Ammon's horn (tissue), 1 donor: ENCODE measurements at places on chromosomes 1 and 21.

DNA sequence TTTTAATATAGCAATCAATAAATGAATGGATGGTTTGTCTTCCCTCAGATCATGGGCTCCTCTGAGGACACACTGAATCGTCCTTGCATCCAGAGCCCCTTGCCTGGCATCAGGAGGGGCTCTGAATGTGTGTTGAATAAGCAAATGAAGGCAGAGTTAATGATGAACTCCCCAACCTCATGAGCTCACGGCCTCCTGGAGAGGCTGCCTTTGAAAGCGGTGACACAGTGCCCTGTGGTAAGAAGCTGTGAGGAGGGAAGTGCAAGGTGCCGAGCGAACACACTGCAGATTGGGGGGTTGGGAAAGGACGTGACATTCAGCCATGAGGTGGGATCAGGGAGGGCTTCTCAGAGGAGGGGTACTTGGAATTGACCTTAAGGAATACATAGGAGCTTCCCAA is 3.2 kb upstream of the PARS2 start:
- DNase-seq, result no peak

DNA sequence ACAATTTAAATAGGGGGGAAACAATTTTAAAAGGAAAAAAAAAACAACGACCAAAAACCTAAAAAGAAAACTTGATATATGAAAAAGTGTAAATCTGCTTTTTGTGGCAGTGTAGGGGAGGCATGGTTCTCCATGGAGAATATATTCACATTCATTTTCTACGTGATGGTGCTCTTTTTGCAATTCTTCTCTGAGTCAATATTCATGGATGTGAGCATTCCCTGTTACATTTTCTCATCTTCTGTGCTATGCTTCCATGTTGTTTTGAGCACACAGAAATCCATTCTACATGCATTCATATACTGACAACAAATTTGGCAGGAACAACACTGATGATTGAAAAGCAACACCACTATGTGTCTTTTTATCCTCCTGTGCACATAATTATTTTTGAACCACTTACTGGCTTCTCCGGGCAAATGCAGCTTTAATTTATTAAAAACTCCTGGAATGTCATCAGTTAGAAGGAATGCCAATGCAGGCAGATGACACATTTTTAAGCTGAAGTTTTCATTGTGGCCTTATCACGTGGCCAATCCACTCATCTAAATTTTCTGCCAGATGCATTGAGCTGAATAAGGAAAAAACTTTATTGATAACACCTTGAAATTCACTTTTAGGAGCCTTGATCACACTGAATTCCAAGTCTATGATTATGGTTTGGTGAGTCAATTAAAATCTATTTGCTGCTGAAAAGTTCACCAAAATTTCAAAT is 590.6 kb downstream of the NUF2 start:
- no peak for DNase-seq

GRCh38 chr1:199282751-199283305 is 644.0 kb downstream of the PTPRC start:
- no peak for DNase-seq

- DNase-seq, result no peak
These were observed 171.8 kb upstream of the IVNS1ABP start for GRCh38 chr1:185488808-185489207.

- no peak for DNase-seq
These were observed 2.6 kb downstream of the IGSF3 start for GRCh38 chr1:116664978-116665371.

- DNase-seq, result no peak
These were observed 143.1 kb upstream of the PROX1 start for GRCh38 chr1:213844632-213845031.

DNA sequence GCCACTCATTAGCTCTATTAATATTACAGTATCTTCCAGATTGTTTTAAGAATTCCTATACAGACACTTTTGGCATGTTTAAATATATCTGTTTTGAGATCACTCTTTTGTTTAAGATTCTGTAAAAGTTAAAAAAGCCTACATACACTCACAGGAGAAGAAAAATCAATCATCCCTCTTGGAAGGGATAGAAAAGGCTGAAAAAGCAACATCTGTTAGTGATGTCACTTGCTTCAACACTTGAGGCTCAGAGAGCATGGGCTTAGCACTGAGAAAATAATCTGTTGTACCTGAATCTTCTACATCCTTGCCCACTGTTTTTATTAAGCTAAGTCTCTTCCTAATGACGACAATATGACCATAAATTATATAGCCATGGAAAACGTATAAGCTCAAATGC is 127.0 kb downstream of the ZP4 start:
- DNase-seq, result no peak

DNA sequence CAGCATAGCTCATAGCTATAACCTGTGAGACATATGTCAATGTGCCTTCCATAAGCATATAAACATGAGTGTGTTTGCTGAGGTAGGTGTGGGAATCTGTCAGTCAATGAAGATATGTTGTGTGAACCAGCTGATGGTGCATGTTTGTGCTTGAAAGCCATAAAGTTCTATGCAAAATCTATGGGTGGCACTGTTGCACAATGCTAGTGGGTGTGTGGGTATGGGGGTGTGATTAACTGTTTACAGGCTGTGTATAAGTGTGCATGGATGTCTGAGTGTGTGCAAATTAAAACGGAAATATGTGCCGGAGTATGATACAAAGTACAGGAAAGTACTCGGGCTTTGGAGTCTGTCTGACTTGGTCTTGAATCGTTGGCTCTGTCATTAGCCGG is 1.0 kb upstream of the ATP2B4 start:
- peak; percentile 84 for DNase-seq

- DNase-seq, result no peak
These were observed 26.8 kb downstream of the GADD45A start for GRCh38 chr1:67711855-67712212.

DNA sequence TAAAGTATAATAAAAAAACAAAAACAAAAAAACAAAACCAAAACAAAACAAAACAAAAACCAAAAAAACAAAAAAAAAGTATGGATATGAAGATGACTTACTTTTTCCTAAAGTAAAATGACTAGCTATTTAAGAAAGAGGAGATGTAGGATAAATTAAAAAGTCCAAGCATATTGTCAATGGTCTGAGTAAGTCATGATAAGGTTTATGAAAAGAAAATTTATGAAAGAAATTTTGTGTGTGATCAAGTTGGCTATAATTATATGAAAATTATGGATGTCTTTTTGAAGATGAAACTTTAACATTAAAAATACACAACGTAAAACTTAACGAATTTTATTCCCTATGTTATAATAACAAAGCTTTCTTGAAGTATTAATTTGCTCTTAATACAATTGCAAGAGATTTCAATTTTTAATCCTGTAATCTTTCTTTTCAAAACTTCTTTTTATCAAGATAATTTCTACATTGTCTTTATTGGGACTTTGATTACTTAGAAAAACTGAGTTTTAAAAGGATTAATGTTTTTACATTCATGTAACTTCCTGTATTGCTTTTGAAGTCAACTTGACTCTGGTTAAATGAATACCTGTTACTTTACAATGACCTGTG is 200.9 kb upstream of the IVNS1ABP start:
- no peak for DNase-seq

GRCh38 chr1:221440658-221441057 is 301.2 kb downstream of the DUSP10 start:
- peak; percentile 42 for DNase-seq

DNA sequence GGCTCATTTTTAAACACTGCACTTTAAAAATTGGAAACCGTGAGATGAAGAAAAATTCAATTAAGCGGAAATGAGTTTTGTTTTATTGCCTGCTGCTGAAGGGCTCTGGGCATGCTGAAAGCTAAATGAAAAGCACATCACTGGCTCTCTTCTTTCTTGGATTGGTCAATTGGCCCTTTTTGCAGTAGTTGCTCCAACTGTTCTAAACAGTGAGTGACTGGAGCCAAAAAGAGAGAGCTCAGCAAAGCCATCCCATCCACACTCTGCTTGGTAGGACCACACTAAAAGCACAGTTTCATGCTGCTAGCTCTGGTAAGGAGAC is 48.1 kb downstream of the LHX4 start:
- DNase-seq, result no peak

DNA sequence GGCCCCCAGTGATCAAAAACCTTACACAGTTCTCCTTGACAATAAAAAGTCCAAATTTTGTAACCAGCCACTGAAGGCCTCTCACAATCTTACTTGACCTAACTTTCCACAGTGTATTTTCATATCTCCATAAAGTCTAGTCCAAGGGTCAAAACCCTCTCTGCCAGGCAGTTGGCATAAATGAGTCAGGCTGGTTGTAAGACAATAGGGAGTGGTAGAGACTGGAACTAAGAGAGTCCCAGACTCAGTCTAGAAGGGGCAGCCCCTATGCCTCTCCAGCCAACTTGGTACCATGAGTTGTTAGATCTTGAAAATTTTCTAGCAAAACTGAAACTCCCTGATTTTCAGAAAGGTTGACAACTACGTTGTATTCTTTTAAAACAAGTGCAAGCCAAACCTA is 21.0 kb downstream of the KIF21B start:
- DNase-seq, result no peak

- DNase-seq, result peak; percentile 68
These were observed 18.3 kb downstream of the SPSB1 start for GRCh38 chr1:9311029-9311428.

DNA sequence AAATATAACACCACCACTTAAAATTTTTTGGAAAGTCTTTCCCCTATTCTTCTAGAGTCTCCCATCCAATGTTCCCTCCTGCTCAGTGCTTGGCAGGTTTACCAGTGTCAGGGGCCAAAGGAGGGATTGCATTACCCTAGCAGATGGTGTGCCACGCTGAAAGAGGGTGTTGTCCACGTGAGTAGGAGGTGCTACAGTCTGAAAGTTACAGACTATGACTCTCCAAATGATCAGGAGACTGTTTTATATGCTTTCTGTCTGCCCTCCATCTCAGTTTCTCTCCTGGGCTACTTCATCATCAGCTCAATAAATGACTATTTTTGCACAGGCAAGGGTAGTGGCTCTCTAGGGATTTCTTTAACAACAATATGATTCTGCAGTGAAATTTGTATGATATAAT is 31.3 kb upstream of the ANGPTL7 start:
- DNase-seq, result peak; percentile 48

DNA sequence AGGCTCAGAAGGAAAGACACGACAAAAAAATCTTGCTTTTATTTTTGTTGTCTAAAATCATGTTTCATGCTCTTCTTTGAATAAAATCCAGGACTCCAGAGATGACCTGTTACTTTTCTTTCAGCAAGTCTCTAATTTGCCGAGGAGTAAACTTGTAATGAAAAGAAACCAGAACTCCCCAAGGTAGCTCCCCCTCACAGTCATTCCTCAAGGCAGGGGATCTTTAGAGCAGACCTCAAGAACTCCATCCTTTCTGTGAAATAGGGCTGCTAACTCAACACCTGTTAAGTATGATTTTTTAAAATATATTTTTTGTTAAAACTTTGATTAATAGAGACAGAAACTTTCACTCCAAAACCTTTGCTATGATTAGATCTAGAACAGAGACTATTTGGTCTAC is 82.7 kb upstream of the ABCD3 start:
- DNase-seq, result no peak

GRCh38 chr1:216073793-216074595 is 349.3 kb downstream of the USH2A start:
- DNase-seq, result no peak

DNA sequence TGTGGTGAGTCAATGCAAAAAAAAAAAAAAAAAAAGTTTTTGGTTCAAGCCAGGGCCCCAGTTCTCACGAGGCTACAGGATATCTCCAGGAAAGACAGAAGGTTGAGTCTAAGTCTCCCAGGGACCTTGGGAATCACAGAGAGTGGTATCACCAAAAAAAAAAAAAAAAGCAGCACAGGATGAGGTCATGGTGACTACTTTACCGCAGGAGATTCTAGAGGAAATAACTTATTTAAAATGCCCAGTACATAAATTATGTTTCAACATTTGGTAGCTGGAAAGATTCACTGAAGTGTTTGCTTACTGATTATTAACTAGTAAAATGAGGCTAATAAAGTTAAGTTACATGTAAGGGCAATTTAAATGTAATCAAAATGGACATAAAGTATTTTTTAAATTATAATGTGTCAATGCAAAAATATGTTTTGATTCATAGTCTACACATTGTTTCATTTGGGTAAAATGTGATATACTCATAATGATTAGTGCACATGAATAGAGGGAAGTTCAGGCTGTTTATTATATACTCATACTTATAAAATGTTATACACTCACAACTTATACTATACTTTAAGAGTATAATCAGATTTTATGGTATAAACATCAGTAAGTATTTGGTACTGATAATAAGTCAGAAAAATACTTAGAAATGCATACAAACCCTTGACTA is 84.1 kb downstream of the PLPPR5 start:
- DNase-seq, result no peak

GRCh38 chr1:117810553-117810952 is 118.9 kb downstream of the GDAP2 start:
- DNase-seq, result no peak

DNA sequence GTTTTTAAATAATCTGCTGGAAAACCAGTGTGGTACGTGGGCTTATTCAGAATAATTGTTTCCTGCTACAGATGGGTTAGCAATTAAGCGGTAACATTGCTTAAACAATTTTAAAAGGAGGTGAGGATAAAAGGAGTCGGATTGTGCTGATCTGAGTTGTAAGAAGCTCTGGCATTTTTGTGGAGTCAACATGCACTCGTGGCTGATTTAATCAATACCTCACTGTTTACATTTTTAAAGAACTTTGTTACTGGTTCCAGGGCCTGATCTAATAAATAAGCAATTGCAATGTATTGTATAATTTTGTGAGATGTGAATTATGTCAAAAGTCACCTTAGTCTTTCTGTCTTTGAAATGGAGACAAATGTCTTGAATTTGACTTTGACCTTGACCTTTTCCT is 474.0 kb downstream of the SETD4 start:
- no peak for DNase-seq

GRCh38 chr1:235421751-235422150 is 54.5 kb downstream of the TBCE start:
- no peak for DNase-seq

GRCh38 chr1:8122477-8123407 is 96.6 kb upstream of the ERRFI1 start:
- no peak for DNase-seq

- peak; percentile 92 for DNase-seq
These were observed 37.3 kb downstream of the NENF start for GRCh38 chr1:212470059-212470458.

GRCh38 chr1:27122652-27123051 is 32.3 kb downstream of the SLC9A1 start:
- peak; percentile 74 for DNase-seq

DNA sequence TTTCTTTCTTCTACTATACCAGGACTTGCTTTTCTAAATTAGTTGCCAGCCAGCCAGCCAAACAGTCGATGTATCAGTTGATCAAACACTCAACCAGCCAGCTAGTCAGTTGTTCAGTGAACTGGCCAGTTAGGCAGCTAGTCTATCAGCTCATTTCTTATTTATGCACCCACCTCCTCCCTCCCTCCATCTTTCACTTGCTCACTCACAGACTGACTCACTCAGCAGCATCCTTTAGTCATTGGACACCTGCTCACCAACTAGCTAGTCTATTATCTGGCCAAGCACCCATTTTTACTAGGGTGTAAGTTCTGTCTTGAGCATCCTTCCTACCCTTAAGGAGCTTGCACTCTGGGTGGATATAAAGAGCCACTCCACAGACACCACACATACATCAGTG is 5.9 kb upstream of the SPRR4 start:
- no peak for DNase-seq

GRCh38 chr1:48524892-48525467 is 53.0 kb upstream of the SPATA6 start:
- peak; percentile 57 for DNase-seq

- DNase-seq, result no peak
These were observed 12.4 kb downstream of the NUP133 start for GRCh38 chr1:229495782-229496181.

- DNase-seq, result no peak
These were observed 71.7 kb upstream of the MROH9 start for GRCh38 chr1:170863621-170864020.

- peak; percentile 77 for DNase-seq
These were observed 70.3 kb upstream of the KCNK1 start for GRCh38 chr1:233543338-233544255.
